ENCODE measurements at places on chromosomes 5 and 9.

DNA sequence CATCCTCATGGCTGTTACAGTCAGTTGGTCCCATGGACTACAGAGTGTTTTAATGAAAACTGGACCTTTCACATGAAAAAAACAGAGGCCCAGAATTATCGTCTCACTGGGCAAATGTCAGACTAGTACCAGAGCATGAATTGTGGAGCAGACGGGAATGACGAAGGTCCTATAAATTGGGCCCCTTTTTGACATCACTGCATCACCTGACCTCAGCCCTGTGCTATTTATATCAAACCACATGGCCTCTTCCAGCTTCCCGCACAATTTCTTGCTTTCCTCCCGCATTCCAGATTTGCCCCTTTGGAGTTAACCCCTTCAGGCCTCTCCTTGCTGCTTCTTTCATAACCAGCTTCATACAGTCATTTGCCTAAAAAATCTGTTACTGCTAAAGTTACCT is 301.7 kb downstream of the ATPSCKMT start:
- DNase-seq, result no peak

GRCh38 chr9:94754976-94755475 is 28.5 kb downstream of the AOPEP start:
- DNase-seq, result no peak

DNA sequence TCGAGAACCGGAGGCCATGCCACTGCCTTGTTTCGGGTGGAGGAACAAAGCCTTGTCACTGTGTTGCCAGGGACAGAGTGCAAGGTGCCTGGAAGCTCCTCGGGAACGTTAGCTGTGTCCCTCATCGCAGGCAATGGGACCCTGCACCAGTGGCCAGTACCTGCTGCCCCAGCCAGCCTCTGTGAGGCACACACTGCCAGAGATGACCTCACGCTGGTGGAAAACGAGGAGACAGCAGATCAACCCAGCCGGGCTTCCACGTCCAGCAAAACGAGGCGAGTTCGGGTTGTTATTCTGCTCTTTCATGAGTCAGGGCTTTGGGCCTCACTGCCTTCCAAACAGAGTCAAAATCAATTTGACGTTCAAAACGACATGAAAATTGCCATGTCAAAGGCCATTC is 104.1 kb downstream of the ADAMTS2 start:
- DNase-seq, result no peak

GRCh38 chr5:95864944-95865504 is 42.5 kb upstream of the GLRX start:
- no peak for DNase-seq

- DNase-seq, result no peak
Observed at GRCh38 chr5:181060231-181060590, 20.1 kb downstream of the BTNL9 start.
